H9 (cell line): ENCODE measurements at places on chromosomes 6 and 20. TPM values are rescaled to one million over a fixed set of nuclear protein-coding genes. Genes with fewer than 3 reads are reported as not detected.
A peak's percentile ranks its signal among the peaks of the same experiment; 100 is the strongest.

- no peak for DNase-seq
Observed at GRCh38 chr6:157999168-158000051, 17.7 kb downstream of the SYNJ2 start.

The IP6K3 gene
- total RNA-seq: 0.29 and 0.46 TPM in 2 replicates

The ADGRB3 gene
- 0.22 and 0.37 TPM in 2 replicates for total RNA-seq

DNA sequence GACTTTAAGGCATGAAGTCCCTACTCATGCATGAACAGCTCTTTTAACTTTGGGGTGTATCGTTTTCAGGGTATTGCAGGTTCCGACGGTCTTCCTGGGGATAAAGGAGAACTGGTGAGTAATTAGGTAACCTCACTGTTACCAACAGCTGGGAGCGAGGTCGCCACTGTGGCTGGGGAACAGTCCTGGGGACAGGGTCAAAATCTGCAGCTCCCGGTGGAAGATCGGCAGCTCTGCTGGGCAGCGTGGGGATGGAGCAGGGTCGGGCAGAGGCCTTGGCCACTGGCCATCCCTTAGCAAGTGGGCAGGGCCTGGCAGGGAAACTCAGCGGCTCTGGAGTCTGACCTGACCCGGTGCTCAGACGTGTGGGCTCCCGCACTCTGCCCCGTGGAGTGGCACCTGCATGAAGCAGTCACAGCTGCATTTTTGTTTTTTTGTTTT, 16.1 kb downstream of the COL9A3 start:
- DNase-seq: no peak

DNA sequence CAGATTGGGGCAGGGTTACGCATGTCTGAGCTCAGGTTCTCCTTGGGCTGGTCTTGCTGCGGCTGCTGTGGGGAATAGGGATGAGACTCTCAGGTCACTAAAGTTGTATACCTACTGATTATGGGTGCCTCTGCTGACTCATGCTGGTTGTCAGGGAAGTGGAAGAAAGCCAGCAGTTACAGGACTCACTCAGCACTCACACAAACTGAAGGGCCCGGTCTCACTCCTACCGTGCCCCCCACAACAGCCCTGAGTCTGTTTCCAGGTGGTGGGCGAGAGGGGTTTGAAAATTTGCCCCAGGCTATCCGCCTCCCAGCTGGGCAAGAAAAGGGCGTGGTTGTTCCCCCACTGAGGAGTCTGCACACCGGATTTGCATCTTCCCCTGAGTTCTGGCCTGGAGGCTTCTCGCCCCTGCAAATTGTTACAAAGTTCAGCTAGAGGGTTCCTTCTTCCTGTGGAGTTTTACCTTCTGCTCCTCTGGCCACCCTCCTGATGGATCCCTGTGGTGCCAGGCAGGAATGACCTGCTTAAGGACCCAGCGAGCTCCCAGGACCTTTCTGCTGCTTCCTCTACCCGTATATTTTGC, 659.2 kb downstream of the HDGFL1 start:
- no peak for DNase-seq

DNA sequence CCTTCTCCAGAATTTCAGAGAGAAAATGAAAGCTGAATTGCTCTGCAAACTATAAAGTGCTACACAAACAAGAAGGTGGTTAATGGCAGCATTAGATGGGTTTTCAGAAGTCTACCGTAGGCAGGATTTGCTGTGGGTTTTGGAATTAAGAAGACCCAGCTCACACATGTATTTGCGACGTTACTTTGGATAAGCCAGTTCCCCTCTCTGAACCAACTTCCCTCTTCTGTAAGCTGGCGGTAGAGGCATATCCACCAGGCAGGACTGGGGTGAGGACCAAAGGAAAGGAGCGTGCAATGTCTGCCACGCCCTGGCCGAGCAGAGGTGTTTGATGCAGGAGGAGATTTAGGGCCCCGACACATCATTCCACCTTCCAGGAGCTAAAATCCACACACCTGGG, 6.9 kb downstream of the RSPO4 start:
- DNase-seq: no peak

The PACRG gene
- total RNA-seq: 0.26 TPM in 2 replicates

The ZNF831 gene
- total RNA-seq: not detected in 2 replicates

The HAO1 gene
- not detected in 2 replicates for total RNA-seq

DNA sequence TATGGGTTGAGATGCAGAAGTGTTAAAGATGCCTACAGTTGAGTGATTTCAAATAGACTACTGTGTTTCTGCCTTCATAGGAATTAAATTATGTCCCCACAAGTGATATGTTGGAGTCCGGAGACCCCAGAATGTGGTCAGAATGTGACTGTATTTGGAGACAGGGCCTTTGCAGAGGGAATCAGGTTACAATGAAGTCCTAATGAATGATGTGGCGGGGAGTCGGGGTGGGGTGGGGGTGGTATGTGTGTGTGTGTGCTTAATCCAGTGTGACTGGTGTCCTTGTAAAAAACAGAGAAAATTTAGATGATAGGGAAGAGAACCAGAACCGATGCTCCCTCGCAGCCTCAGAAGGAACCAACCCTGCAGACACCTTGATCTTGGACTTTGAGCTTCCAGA, 448.2 kb downstream of the QKI start:
- no peak for DNase-seq

The MACROD2 gene
- 1.6 and 2.0 TPM in 2 replicates for total RNA-seq

- no peak for DNase-seq
Observed at GRCh38 chr20:59666586-59666985, 62.2 kb downstream of the PHACTR3 start.

DNA sequence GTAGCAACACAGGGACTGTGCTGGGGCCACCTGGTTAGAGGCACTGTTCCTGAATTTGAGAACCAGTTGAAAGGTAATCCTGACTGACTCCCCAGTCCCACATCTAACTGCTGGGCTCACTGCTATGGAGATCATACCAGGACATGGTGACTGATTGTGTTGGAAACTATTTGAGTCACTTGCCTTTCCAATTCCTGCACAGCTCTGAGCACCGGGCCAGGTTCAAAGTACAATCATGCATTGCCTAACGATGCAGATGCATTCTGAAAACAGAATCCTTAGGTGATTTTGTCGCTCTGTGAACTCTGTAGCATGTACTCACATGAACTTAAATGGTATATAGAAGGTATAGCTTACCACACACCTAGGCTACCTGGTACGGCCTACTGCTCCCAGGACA, 215.3 kb downstream of the BMP7 start:
- no peak for DNase-seq

DNA sequence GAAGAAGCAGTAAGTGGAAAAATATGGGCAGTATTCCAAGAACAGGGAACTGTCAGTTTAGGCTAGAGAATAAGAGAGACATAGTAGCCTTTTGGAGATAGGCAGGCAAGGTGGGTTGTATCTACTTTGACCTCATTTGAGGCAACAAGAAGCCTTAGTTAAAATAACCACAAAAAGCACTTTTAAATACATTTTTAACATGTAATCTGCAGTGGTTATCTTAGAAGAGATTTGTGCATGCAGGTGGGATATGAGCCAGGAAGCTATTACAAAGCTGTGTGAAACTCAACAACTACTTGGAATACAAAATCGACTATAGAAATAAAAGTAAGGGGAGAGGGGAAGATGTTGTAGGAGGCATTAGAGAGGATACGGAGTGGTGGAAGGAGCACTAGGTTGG, 143.7 kb upstream of the MCHR2 start:
- DNase-seq: no peak

DNA sequence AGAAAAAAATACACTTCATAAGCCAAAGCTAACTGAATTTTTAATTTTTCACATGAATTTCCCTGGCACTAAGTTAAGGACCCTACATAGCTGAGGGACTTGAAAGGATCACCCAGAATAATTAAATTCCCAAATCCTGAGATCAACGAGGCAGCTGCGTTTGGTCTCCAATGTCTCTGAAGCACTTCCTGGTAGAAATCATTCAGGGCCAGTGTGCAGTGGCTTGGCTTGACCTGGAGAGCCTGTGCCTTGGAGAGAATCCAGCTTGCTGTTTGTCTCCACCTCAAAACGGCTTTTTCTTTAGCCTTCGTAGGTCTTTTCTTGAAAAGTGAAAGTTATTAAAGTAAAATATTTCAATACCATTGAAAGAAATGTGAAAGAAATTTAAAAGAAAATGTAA, 92.4 kb downstream of the SMOC2 start:
- DNase-seq: no peak

The MCCD1 gene
- not detected in 2 replicates for total RNA-seq

GRCh38 chr20:44428174-44429016, 47.3 kb upstream of the TTPAL start:
- DNase-seq: no peak

DNA sequence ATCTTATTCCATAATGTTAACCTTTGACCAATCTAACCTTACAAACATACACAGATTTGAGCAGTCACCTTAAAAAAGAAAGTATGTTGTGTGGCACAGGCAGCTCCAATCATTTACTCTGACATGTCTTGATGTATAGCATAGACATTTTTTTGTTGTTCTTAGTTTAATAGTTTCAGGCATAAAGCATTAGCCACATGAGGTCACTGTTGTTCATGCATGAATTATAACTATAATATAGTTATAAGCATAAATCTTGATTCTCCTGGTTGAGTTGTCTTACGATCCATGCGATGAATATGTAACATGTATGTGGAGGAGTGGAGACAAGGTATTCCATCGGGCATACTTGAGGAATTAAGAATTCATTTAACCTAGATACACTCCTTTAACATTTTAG, 26.1 kb upstream of the NKAIN2 start:
- DNase-seq: no peak

- DNase-seq: no peak
Observed at GRCh38 chr6:162058281-162058875, 669.2 kb downstream of the PRKN start.

The IL20RA gene
- 0.55 and 0.74 TPM in 2 replicates for total RNA-seq

- no peak for DNase-seq
Observed at GRCh38 chr20:20546402-20546801, 166.0 kb downstream of the RALGAPA2 start.

GRCh38 chr20:23024701-23025100, 10.4 kb upstream of the SSTR4 start:
- DNase-seq: no peak

The TPD52L1 gene
- total RNA-seq: 6.6 and 6.9 TPM in 2 replicates

GRCh38 chr6:169915769-169916550, 164.5 kb downstream of the ERMARD start:
- DNase-seq: no peak

DNA sequence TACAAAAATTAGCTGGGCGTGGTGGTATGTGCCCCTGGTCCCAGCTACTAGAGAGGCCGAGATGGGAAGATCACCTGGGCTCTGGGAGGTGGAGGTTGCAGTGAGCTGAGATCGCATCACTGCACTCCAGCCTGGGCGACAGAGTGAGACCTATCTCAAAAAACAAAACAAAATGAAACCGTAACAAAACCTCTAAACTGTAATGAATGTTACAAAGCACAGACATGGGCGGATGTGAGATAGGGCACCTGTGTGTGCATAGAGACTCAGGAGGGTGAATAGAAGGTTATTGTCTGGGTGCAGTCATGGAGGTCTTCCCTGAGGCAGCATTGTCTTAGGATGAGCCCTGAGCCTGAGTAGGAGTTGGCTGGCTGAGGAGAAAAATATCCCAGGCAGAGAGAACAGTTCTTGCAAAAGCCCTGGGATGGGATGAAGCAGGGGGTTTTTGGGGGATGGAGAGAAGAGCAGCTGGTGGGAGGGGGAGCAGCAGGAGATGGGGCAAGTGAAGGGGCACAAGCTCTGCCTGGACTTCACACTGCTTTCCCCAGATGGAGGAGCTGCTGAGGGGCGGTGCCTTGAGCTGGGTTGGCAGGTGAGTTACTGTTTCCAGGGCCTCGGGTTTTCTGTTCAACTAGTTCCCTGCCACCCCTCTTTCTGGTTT, 5.2 kb downstream of the BCAS4 start:
- no peak for DNase-seq

- no peak for DNase-seq
Observed at GRCh38 chr20:62888406-62888805, 26.8 kb upstream of the TCFL5 start.

DNA sequence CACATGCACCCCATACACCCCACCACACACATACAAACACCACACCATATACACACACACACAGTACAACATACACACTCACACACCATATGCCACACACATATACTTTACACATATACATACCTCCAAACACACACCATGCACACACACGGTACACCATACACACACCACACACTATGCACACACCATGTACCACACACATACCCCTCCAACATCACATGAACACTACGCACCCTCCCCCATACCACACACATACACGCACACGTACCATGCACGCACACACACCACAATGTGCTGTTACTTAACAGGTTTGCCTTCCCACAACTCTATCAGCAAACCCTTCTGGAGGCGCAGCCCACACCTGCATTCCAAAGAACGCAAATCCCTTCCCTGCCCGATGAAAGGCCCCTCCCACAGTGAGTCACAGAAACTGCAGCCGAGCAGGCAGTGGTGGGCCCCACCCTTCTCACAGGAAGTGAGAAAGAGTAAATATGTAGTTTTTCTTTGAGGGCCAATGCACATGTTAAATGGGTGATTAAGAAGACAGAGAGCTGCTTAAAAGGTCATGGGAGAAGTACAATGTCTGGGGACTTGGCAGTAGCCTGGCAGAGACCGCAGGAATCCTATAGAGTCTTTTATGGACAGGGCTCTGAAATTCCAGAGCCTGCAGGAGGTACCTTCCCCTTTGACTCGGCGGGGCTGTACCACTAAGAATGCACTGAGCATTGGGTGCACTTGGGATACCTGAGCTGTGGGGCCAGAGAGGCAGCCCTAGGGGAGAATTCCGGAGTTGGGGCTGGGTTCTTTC, 34.1 kb upstream of the EZR start:
- peak; percentile 99 for DNase-seq

DNA sequence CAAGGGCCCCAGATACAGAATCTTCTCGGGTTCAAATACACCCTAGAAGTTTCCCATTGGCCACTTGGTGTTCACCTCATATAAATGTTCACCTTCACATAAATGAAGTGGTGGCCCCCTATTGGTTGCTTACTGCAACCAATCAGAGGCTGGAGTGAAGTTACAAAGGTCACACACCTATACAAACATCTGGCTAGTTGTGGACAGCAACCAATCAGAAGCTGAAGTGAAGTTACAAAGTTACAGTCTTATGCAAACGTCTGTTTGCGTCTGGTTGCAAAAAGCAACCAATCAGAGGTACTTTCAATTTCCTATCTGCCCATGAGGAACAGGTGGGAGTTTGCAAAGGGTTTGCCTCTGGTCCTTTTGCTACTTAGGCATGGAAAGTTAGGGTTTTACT, 206.5 kb upstream of the BMP2 start:
- no peak for DNase-seq

GRCh38 chr6:10579803-10580202, 58.7 kb downstream of the GCNT2 start:
- DNase-seq: no peak

The TMC2 gene
- not detected in 2 replicates for total RNA-seq

DNA sequence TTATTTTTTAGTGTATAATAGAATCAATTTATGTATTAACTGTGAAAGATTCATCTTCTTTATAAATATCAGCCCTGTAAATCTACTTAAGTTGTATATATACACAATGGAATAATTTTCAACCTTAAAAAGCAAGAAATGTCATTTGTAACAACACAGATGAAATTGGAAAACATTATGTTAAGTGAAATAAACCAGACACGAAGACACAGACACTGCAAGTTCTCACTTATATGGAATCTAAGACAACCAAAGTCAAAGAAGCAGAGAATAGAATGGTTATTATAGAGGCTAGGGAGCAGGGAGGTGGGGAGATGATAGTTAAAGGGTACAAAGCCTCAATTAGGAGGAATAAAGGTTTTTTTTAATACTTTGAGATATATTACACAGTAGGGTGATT, 1404.4 kb downstream of the HACE1 start:
- DNase-seq: no peak

The FUT9 gene
- 0.97 and 1.6 TPM in 2 replicates for total RNA-seq

GRCh38 chr20:44023515-44024371, 109.1 kb downstream of the TOX2 start:
- no peak for DNase-seq
